Nephron progenitor cell (in vitro differentiated cells): ENCODE measurements at places on chromosomes 6 and 20.
A peak's percentile ranks its signal among the peaks of the same experiment; 100 is the strongest.

- peak; percentile 48 for DNase-seq
Measured at GRCh38 chr6:161418463-161418945, 144.6 kb upstream of the AGPAT4 start.

DNA sequence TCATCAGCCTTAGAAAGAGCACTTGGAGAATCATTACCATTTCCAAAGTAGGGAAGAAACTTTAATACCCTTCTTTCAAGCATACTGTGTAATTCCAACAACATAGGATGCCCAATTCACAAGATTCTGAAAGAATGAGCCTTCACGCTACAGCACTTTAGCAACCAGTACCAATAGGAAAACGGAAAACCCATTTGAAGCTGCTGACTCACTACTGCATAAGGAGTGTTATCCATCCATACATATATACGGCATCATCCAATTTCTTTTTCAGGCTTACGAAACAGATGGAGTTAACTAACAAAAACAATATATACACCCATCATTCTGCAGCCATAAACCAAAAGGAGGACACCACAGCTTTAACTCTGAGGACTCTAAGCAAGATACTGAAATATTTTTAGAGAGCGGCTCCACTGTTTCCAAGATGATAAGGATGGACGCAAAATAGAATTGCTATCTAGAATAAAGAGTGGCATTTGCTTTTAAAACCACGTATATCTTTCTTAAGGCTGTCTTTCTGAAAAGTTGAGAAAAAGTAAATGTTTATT is 24.9 kb downstream of the FYN start:
- DNase-seq = no peak

GRCh38 chr6:130848945-130849344 is 21.7 kb downstream of the SMLR1 start:
- no peak for DNase-seq

- no peak for DNase-seq
Measured at GRCh38 chr20:40081653-40082052, 607.4 kb downstream of the MAFB start.

GRCh38 chr6:52877168-52877567 is 32.3 kb downstream of the GSTA3 start:
- DNase-seq = no peak

DNA sequence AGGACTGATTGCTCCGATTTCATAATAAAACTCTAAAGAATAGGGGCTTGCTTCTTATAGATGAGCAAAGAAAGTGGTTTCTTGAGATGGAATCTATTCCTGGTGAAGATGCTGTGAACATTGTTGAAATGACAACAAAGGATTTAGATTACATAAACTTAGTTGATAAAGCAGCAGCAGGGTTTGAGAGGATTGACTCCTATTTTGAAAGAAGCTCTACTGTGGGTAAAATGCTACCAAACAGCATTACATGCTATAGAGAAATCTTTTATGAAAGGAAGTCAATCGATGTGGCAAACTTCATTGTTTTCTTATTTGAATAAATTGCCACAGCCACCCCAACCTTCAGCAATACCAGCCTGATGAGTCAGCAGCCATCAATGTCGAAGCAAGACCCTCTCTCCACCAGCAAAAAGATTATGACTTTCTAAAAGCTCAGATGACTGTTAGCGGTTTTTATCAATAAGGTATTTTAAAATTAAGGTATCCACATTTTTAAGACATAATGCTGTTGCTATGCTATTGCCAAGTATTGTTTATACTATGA is 12.7 kb upstream of the MTRF1L start:
- no peak for DNase-seq
